IMR-90 (cell line): ENCODE measurements at places on chromosomes 16 and 17. TPM values are rescaled to one million over a fixed set of nuclear protein-coding genes. Genes with fewer than 3 reads are reported as not detected.

KRTAP4-1 gene
- not detected in 2 replicates for polyA plus RNA-seq

TMEM92 gene
- 0.86 and 1.7 TPM in 2 replicates for polyA plus RNA-seq

SHCBP1 gene
- polyA plus RNA-seq, result 15.6 and 18.6 TPM in 2 replicates

EFNB3 gene
- polyA plus RNA-seq, result 2.0 TPM in 2 replicates

MYL4 gene
- 0.20 TPM in 1 of 2 replicates, not detected in the other for polyA plus RNA-seq

ARRB2 gene
- 10.6 and 12.5 TPM in 2 replicates for polyA plus RNA-seq

ELMO3 gene
- 1.6 and 1.9 TPM in 2 replicates for polyA plus RNA-seq

ADAD2 gene
- polyA plus RNA-seq, result not detected in 2 replicates

DNA sequence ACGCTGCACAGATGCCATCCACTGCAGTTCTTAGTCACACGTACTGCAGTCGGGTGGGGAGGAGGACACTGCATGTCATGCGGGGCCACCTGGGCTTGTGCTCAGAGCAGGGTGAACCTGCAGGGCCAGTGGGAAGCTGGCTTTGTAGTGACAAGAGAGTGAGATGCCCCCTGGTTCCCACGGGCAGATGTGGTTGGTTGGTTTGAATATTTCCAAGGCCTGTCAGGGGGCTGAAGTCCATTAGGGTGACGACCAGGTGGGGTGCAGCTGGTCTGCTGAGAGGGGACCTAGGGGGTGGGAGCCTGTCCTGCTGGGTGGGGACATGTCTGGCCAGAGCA is 14.3 kb downstream of the ZNF213 start:
- no peak for DNase-seq

- no peak for DNase-seq
Measured at GRCh38 chr17:80384078-80384960, 30.6 kb upstream of the ENDOV start.

DNA sequence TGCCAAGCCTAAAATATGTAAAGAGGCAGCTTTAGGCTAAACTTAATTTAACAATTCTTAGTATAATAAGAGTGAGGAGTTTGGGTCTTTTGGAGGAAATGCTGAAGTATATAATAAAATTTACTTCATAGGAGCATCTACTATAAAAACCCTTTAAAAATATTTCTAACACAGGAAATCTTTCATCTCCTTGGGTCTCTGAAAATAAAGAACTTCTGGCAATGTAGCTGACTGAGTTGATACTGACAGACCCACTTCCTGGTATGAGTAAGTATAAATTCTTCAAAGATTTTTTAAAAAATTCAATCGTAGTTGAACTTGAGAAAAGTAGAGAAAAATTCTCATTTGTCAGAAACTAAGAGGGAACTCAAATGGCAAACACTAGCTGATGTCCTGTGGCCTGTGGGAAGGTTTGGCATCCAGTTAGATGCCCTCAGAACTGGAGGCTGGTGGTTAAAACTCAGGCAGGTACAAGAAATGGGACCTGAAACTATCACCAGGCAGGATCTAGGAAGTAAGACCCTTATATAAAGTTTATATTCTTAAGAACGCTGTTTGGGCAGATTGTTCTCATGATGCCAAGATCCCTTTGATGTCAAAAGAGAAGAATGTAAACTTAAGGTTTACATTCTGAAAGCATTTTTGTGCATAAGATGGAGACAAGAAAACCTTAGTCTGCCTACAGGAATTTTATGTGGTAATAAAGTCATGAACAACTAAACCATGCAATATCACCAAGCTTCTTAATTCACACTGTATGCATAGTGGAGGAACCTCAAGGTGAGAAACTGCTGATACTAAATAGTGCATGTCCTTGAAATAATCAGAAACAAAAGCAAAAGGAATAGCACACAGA is 6.2 kb downstream of the KRTAP4-6 start:
- DNase-seq, result peak; percentile 71

GRCh38 chr17:36946726-36947091 is 2.0 kb upstream of the AATF start:
- no peak for DNase-seq

DNA sequence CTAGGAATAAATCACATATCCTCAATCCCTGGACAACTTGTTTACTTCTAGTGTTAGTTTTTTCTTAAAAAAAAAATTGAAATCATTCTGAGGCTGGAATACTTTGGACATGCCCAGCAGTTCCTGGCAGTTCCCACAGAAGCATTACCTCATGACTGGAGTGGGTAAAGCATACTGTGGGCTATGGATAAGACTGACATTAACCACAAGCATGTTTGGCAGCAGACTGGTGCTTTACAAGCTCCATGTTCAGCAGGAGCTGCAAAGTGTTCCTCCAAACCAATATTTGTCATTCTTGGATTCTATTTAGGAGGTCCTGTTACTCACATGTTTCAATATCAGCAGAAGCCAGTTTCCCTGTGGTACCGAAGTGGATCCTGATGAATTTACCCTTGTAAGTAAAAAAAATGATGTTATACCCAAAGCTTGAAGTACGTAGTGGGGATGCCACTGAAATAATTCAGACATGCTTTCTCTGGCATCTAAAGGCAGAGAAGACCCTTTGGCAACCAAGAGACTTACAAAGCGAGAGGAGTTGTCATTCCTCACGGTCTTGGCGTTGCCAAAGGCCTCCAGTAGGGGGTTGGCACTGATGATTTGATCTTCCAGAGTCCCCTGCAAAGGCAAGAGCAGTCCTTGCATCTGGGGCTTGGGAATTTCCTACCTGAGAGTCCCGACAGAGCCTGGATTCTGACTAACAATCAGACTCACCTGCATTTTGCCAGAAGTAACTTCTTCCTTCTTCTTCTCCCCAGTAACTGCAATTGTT is 4.9 kb downstream of the MYH1 start:
- DNase-seq, result peak; percentile 0

- no peak for DNase-seq
Measured at GRCh38 chr17:58320570-58321323, 7.8 kb downstream of the TSPOAP1 start.

DNA sequence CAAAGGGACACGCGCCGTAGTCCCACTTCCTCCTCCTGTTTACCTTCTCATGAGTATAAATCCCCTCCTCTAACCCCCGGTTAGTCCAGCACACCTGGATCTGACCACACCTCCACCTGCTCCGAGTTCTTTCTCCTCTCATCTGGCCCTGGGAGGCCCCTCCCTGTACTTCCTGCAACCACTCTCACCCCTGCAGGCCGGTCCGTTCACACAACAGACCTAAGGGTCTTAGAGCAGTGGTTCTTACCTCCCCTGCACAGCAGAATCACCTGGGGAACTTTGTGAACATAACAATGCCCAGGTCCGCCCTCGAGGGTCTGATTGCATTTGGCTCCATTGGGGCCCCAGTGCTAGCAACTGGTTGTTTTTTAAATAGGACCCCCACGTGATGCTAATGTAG is 24.8 kb downstream of the TMEM114 start:
- DNase-seq, result no peak

GRCh38 chr16:81562174-81562849 is 117.7 kb downstream of the CMIP start:
- DNase-seq, result no peak

GRCh38 chr17:16911141-16911937 is 60.6 kb downstream of the TNFRSF13B start:
- DNase-seq, result no peak

- no peak for DNase-seq
Measured at GRCh38 chr17:5514976-5515375, 28.6 kb downstream of the MIS12 start.

DNA sequence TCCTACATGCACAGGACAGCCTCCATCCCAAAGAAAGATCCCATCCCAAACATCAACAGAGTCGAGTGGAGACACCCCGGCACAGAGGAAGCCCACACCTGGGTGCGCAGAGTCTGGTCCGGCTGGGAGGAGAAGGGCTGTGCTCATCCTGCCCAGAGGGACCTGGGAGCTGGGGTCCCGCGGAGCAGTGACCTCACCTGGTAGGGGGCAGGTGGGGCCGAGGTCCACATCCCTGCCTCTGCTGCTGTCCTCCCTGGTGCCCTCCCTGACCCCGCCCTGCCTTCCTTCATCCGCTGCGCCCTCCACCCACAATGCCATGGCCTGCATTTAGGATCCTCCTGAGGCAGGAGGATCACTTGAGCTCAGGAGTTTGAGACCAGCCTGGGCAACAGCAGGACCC is 2.9 kb downstream of the C16orf90 start:
- no peak for DNase-seq

DNA sequence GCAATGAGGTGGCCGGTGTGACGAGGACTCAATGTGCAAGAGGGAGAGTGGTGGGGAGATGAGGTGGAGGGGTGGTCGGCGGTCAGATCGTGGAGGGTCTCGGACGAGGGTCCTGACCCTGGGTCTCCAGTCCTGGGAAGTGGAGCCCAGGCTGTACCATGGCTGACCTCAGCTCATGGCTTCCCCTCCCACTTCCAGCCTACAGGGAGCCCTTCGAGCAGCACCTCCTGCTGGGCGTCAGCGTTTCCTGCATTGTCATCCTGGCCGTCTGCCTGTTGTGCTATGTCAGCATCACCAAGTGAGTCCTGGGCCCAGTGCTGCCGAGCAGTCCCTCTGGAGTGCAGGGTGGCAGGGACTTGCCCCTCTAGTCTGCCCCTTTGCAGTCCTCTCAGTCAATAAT is 41.8 kb downstream of the IL4R start:
- peak; percentile 22 for DNase-seq

DNA sequence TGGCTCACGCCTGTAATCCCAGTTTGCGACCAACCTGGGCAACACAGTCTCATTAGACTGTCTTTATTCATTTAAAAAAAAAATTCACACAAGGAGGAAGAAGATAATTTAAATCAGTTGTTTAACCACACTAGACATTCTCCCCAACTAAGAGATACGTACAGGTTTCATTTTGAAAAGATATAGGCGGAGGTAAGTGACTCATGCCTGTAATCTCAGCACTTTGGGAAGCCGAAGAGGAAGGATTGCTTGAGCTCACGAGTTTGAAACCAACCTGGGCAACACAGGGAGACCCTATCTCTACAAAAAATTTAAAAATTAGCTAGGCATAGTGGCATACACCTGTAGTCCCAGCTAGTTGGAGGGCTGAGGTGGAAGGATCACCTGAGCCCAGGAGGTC is 5.3 kb downstream of the CMTM4 start:
- no peak for DNase-seq

DNA sequence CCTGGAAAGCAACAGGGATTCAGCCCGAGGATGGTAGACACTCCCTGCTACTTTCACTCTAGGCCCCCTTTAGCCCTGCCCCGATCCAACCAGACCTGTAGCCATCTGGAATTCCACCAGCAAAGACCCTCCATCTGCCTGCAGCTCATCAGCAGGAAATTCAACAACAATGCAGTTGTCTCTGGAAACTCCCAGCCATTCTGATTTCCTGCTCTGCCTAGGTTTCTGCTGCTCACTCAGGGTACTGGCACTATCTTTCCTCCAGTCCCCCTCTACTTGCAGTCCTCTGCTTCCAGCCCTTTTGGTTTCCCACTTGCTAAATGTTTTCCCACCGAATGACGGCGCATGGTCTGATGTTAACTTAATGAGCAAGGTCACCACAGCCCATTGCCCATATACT is 2.7 kb upstream of the SP6 start:
- no peak for DNase-seq

DNA sequence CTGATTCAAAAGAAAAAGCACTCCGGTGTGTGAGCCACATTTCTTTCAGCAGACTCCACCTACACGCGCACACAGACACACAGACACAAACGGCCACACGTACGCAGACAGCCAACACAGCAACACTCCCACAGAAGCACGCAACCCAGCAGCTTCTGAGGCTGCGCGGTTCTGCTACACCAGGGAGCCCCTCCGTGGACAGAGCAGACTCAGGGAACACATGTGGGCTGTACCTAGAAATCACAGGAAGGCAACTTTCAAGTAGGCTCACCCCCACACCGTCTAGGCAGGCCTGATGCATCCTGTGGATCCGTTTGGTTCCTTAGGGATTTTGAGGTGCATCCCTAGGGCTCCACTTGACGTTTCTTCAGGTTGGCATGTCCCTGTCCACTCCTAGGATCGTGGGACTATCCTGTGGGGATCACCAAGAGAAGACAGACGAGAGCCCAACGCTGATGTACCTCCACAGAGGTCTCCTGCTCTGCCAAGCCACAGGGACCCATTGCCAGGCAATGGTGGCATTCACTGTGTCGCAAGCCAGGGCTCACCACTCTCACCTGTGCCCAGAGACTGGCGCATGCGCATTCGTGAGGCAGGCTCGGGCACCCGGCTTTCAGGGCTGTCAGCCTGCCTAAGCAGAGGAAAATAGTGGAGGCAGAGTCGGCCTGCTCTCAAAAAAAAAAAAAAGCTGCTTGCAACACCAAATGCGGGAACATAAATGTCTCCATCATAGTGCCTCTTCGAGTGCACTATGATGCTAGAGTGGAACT is 2333.3 kb downstream of the TP53TG3F start:
- no peak for DNase-seq

GRCh38 chr17:78127888-78128550 is 536 bp downstream of the TMC6 start:
- DNase-seq, result no peak

DNA sequence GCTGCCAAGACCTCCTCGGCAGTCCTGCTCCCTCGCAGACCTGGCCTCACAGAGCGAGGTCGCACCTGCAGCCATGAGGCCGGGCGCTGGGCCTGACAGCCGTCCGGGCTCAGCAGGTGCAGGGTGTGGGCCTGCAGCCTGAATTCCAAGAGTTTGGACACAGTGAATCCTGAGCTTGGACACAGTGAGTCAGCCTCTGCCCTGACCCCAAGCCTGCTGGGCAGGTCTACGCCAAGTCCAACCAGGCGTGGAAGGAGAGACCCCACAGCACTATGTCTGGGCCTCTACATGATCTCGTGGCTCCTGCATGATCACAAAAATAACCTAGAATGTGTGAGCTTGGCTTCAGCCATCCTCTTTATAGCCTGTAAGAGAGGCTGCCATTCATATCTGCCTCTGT is 121.0 kb downstream of the C16orf95 start:
- no peak for DNase-seq

DNA sequence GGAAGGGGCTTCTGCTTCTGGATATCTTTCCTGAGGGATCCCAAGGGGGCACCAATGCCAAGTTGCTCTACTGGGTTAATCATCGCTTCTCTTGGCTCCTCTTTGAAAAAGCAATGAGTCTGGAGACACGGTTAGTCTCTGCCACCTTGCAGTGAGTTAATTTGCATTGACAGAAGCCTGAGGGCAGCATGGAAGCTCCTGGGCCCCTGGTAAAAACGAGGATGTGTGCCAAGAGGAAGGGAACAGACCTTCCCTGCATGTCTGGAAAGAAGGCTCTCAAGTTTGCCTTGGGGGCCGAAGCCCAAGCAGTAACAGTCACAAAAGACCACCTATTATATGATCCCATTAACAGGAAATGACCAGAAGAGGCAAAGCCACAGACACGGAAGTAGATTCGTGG is 86.7 kb downstream of the IRX5 start:
- no peak for DNase-seq

- DNase-seq, result no peak
Measured at GRCh38 chr16:53085369-53085843, 30.6 kb downstream of the CHD9 start.

DNA sequence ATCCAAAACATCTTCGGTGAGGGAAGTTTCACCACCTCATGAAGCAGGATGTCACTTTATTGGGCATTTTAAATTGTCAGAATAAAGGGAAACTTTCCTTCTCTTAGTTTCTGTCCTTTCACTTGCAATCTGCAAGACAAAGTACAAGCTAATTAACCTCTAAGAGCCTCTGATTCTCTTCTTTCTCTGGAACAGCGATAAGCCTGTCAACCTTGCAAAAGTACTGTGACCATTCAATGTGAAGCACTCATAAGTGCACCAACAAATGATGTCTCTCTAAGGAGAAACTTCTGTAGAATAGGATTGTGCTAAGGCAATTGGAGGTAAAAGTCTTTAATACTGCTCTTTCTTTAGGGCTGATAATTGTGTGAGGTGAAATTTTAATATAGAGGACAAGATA is 1622.3 kb downstream of the CDH8 start:
- no peak for DNase-seq
